ENCODE measurements at places on chromosomes 11 and 22. TPM values are rescaled to one million over a fixed set of nuclear protein-coding genes. Genes with fewer than 3 reads are reported as not detected.
A peak's percentile ranks its signal among the peaks of the same experiment; 100 is the strongest.

- DNase-seq = no peak
- no peaks in the 10 kb centered on the region for H3K4me1 ChIP-seq
- H3K36me3 ChIP-seq = no peaks in the 10 kb centered on the region
- H3K27me3 ChIP-seq = peaks cover 60% of the 10 kb centered on the region
- no peak overlapping the region for H3K27ac ChIP-seq
Measured at GRCh38 chr11:116457336-116458007, 315.3 kb downstream of the BUD13 start.

DNA sequence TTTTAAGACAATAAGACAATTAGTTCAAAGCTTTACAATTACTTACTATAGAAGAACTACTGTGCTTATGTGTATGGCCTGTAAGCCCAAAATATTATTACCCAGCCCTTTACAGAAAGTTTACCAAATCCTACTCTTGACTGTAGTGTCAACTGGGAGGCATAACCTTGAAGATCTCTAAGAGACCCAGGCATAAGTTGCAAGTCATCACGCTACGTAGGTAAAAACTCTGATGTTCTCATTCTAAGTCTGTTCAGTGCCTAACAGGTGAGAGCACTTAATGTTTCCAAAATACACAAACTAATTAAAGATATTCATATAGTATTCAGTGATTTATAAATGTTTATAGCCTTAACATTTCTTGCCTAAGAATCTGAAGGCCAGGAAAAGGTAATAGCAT lies 12.9 kb downstream of the SESN3 start:
- H3K27me3 ChIP-seq = no peaks in the 10 kb centered on the region
- no peaks in the 10 kb centered on the region for H3K4me1 ChIP-seq
- H3K36me3 ChIP-seq = no peaks in the 10 kb centered on the region
- H3K4me3 ChIP-seq = no peak overlapping the region
- no peak for DNase-seq

DNA sequence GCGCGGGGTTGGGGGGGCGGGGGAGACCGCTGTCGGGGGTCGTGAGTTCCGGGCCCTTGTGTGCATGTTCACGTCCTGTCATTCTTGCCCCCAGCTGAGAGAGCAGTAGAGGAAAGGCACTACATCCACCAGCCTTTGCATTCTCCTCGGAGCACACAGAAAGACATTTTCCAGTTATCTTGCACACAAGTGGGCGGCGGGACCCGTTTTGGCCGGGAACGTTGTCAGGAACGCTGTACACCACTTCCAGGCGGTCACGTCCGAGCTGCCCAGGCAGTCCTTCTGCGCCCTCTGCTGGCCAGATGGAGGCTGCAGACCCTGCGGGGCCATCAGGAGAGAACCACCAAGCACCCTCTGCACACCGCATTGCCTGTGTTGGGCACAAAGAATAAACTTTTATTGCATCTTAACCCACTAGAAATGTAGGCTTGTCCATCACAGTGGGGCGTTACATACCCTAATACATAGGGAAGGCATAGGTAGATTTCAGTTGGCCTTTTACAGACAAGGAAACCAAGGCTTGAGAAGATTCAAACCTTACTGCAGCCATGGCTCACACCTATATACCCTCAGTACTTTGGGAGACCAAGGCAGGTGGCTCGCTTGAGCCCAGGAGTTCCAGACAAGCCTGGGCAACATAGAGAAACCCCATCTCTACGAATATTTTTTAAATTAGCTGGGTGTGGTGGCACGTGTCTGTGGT lies 2.8 kb upstream of the CDKN1C start:
- peaks cover 8% of the 10 kb centered on the region for H3K4me1 ChIP-seq
- DNase-seq = peak; percentile 82

Gene CUL5
- 39.4 TPM for total RNA-seq

- no peaks in the 10 kb centered on the region for H3K36me3 ChIP-seq
- peaks cover 45% of the 10 kb centered on the region for H3K4me1 ChIP-seq
- peak overlapping the region; percentile 60 for H3K27ac ChIP-seq
- no peak for DNase-seq
- H3K4me3 ChIP-seq = no peak overlapping the region
Measured at GRCh38 chr11:94662065-94662779, 95.1 kb downstream of the PIWIL4 start.

GRCh38 chr11:92383430-92383829 lies 158.8 kb downstream of the FAT3 start:
- peaks cover 23% of the 10 kb centered on the region for H3K4me1 ChIP-seq
- H3K4me3 ChIP-seq = no peak overlapping the region
- H3K36me3 ChIP-seq = no peaks in the 10 kb centered on the region
- DNase-seq = peak; percentile 57

DNA sequence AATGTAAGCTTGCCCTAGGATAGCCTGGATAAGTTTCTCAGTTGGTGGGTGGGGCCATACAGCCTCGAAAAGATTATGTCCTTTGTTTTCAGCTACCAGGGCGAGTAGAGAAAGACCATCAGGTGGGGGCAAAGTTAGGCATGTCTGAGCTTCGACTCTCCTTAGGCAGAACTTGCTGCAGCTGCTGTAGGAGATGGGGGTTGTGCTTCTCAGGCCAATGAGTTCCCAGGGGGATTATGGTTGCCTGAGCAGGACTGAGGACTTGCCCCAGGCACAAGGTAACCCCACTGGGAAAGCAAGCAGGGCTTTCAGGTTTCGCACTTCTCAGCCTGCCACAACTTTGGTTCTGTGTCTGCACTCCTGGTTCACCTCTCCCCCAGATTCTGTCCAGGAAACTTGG lies 173.4 kb upstream of the SESN3 start:
- no peaks in the 10 kb centered on the region for H3K36me3 ChIP-seq
- H3K27me3 ChIP-seq = no peaks in the 10 kb centered on the region
- H3K4me1 ChIP-seq = no peaks in the 10 kb centered on the region

DNA sequence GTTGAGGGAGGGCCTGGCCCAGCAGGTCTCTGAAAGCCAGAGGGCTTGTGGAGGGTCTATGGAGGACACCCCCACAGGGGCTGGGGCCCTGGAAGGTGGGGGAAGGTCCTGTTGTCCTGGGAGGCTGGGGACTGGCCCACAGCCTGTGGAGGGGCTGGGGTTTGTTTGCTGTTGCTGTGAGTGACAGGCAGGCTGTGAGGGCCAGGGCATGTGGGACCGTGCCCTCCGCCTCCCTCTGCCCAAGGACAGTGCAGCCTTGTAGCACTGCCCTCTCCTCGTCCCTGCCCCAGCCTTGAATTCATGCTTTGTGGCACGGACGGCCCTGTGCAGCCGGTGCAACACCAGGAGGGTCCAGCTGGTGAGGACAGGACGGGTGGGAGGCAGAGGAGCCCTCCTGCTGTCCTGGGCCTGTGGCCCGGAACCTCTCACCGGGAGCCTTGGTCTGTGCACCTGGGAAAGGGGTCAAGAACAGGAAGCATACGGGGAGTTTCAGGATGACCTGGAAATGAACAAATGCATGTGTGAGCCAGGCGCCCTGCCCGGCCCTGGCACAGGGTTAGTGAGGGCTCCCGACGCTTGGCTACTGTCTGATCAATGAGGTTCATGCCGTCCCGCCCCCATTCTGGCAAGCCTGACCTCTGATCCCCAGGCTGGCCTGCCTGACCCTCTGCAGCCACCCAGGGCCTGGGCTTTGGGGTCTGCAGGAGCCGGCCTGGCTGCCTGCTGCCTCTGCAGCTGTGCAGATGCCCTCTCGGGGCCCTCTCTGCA lies 37.4 kb upstream of the PRODH start:
- H3K36me3 ChIP-seq = no peaks in the 10 kb centered on the region
- H3K27ac ChIP-seq = no peak overlapping the region
- H3K4me3 ChIP-seq = no peak overlapping the region

All from PC-9 (cell line).